ENCODE measurements at places on chromosomes 11 and 22.

DNA sequence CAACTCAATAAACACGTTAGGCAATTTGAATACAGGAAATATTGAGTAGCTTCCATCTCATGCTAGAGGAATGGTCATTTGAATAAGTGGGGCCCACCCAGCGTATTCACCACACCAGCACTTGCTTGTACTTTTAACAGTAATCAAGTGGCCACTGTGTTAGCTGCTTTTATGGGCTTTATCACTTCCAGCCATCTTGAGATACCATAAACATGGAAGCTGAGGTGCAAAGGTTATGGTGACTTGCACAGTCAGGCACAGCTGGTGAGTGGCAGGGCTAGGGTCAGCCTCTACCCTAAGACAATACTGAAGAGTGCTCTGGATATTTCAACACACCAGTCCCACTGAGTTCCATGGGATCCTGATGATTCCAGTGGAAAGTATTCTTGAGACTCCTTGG lies 6.7 kb downstream of the JOSD1 start:
- no peak for DNase-seq

DNA sequence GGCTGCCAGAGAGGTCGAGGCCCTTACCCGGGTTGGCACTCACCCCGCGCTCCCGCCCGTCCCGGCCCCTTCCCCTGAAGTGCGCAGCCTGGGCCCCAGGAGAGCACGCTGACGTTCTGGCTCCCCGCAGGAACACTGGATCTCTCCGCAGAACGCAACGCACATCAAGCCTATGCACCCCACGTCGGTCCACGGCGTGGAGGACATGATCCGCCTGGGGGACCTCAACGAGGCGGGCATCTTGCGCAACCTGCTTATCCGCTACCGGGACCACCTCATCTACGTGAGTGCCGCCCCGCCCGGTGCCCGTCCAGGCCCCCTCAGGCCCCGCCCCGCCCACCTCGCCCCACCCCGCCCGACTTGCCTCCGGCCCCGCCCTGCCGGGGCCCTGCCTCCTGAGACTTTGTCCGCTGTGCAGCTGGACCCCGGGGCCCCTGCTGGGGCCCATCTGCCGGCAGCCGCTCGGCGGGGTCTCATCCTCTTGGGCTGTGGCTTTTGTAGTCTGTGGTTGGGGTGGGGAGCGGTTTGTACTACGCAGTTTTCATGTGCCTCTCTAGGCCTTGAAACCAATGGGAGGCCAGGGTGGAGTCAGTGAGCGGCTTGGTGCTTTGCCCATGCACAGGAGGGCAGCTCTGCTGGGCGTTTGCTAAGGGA lies 19.7 kb downstream of the MYO7A start:
- peak; percentile 22 for DNase-seq

DNA sequence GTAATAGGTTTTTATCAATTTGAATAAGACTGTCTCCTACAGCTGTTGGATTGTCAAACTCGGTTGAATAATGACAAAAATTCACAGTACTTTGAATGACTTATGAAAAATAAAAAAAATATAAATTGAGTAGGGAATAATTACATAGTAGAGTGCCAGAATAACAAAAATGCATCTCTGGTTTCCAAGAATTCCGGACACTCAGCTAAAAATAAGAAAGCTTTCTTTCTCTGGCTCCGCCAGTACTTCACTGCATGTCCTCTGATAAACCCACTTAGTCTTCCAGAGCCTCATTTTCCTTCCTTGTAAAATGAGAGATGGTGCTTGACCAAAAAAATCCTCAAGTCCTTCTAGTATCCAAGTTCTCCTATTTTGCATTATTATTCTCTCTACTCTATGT lies 374.6 kb upstream of the LUZP2 start:
- no peak for DNase-seq

DNA sequence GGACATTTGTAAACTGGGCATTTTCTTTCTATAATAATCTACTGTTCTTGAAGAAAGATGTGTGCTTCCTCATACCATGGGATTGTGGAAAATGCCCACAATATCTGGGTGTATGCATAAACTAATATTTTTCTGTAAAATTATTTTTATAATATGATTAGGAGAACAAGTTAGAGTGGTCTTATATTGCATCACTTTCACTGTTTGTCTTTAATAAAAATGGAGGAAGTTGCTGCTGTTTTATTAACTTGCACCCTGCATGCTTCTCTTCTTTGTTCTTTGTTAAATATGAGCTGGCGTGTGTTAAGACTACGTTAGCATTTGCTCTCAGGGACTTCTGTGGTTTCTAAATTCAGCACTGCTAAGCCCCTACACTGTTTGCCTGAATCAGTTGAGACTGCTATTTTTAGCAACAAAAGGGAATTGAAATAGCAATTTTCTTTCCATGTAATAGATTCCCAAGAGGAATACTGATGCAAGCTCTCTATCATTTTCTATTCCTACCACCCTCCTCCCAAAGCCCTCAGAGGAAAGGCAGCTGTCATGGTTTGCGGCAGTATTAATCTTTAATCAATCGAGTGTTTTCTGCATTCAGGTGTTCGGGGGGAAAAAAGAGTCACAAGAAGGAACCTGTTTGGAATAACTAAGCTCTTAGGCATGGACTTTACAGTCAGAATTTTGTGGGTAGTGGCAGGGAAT lies 56.1 kb downstream of the HSD17B12 start:
- DNase-seq = no peak

DNA sequence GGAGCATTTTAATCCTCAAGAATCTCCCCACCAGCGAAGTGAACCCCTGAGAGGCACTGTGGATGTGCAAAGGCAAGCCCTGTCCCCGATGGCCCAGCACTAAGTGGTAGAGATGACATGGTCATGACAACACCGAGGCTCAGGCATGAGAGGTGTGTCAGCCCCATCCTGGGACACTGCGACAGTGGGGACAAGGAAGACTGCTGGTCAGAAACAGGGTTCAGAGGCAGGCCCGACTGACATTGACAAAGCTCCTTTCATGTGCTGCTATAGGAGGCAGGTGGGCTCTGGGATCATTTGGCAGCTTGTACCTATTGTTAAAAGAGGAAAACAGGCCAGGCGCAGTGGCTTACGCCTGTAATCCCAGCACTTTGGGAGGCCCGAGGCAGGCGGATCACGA lies 54.3 kb upstream of the MYEOV start:
- no peak for DNase-seq

- DNase-seq = no peak
Observed at GRCh38 chr11:77065878-77066228, 918 bp upstream of the CAPN5 start.

- DNase-seq = peak; percentile 73
Observed at GRCh38 chr22:41301085-41302020, at the start of gene ZC3H7B. Gene ZC3H7B, plus strand, starts transcription at chr22:41301525. Its CDS starts 19,136 bp downstream, at chr22:41320661.

All from NCI-H446 (cell line).